ENCODE measurements at places on chromosomes 13 and 19.

DNA sequence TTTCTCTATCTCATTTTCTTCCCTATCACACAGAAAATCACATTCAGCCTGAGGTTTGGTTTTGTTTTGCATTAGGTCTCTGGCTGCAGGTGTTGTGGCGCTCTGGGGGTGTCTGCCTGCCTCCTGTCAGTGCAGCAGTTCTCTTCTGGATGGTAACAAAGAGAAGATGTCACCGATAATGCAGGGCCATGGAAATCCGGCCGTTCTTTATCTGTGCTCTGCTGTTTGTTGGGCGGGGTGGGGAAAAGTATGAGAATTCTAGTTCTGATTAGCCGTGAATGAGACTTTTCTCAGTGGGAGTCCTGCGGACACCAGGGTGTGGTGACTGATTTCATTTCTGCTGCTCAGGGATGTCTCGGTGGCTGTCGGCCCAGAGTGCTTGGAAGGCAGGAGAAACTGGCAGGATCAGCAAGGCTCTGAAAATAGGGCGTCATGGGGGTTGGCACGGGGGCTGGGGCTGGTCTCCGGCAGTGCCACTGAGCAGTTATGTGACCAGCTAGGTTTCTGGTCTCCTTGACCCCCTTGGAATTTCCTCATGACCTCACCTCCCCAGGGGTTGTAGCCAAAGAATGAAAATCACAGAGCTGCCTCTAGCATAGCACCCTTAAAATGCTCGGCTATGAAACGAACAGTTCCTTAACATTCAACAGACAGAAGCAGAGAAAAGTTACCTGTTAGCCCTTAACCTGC is 5.0 kb downstream of the RNF113B start:
- DNase-seq: no peak

- no peak for DNase-seq
Observed at GRCh38 chr13:112071723-112072533, 5.0 kb downstream of the SOX1 start.

- no peak for DNase-seq
Observed at GRCh38 chr13:112605531-112605990, 17.6 kb upstream of the TUBGCP3 start.

DNA sequence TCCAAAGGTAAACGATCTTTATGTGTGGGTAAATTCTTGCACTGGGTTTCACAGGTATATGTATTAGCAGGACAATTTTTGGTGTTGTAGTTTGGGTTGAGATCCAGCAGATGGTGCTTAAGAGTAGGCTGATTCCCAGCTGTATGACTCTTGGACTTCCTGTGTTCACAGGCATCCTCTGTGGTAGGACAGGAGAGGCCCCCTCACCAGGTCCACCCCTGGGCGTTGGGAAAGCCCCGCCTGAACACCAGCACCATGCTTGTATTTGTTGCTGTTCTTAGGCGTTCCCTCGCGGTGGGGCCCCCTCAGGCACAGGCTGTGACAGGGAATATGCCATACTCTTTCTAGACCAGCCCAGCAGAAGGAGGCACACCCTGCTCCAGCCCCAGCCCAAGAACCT is 49.5 kb upstream of the PCDH17 start:
- DNase-seq: no peak

- DNase-seq: no peak
Observed at GRCh38 chr13:59545007-59545406, 618.7 kb downstream of the DIAPH3 start.

- no peak for DNase-seq
Observed at GRCh38 chr13:100563779-100564178, 24.8 kb downstream of the GGACT start.

GRCh38 chr13:88217883-88218282 is 546.7 kb downstream of the SLITRK5 start:
- no peak for DNase-seq

DNA sequence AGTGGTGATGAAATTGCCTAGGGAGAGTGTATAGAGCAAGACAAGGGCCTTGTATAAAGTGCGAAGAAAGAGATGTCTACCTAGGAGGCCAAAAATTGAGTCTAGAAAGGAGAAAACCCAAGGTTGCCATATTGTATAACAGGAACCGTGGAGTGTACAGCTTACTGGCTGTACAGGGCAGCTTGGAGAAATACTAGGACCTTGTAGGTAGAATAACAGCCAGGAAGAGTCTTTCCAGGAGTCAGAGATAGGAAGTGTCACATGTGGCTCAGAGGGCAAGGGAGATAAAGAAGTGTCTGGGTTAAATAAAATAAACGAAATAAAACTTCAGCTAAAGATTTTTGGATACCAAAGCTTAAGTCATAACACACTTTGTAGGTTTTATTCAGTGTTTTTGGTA is 12.4 kb downstream of the CDK8 start:
- DNase-seq: no peak

GRCh38 chr19:39128516-39129079 is 3.0 kb downstream of the PAK4 start:
- no peak for DNase-seq

DNA sequence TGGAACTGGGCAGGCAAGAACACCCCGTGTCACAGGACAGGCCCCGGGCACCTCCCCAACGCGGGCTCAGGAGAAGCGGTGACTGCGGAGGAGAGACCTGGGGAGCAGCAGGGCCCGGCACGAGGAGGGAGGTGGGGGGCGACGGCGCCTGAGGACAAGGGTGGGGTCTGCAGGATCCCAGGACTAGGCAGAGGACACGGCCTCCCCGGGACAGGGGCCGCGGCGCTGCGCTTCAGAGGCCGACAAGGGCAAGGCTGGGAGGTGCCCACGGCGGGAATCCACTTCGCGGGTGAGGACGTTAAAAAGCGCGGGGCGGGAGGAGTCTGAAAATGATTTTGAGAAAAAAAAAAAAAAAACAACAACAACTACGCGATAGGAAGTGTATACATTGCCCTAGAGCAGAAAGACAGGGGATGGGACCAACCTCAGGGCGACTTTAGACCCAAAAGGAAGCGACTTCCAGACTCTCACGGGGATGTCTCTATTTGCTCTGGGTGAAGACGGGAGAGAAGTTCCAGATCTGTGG is 44.9 kb downstream of the ZNF611 start:
- peak; percentile 5 for DNase-seq

GRCh38 chr13:29577136-29578051 is 18.1 kb downstream of the SLC7A1 start:
- peak; percentile 56 for DNase-seq

DNA sequence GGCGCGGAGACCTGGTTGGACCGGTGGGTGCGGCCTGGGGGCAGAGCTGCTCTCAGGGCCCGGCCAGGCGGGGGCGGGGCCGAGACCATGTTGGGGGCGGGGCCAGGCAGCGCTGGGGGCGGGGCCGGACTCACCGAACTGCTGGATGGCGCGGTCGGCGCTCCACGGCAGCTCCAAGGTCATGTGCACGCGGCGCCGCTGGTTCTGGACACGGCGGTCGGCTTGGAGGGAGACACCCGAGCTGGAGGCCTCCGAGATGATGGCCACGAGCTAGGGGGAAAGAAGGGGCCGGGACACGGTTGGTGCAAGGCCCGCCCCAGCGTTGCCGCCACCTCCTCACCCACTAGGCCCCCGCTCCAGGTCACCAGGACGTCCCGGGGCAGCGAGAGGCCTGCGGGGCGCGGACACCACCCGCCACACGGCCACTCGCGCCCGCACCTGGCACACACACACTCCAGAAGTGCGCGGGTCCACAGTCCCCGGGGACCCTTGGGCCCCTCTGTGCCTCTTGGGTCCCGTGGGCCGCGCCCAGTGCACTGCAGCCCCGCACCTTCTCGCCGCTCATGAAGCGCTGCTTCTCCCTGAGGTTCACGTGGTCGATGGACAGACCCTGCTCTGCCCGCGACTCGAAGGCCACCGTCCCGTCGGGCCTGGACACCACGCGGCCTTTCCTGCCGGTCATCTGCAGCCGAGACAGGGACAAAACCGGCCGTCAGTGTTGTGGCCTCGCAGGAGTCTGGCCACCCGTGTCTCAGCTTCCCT is 8.7 kb downstream of the GPX4 start:
- no peak for DNase-seq

- no peak for DNase-seq
Observed at GRCh38 chr19:2469102-2469914, 6.6 kb upstream of the GADD45B start.

DNA sequence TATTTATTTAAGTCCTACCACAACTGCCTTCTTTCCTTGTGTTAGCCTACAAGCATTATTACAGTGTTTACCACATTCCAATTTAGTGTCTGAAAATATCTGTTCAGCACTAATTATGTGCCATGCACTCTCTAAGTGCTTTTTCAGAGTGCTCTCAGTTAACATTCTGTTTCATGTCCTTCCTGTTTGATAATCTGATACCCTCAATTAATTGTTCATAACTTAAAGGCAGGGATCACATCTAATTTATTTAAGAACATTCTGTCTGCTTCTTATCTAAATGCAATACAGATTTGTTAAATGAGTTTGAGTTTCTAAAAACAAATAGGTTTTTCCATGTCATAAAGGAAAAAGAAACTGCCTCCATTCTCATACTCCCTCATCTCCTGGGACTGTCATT is 649.6 kb upstream of the ATXN8OS start:
- DNase-seq: no peak

DNA sequence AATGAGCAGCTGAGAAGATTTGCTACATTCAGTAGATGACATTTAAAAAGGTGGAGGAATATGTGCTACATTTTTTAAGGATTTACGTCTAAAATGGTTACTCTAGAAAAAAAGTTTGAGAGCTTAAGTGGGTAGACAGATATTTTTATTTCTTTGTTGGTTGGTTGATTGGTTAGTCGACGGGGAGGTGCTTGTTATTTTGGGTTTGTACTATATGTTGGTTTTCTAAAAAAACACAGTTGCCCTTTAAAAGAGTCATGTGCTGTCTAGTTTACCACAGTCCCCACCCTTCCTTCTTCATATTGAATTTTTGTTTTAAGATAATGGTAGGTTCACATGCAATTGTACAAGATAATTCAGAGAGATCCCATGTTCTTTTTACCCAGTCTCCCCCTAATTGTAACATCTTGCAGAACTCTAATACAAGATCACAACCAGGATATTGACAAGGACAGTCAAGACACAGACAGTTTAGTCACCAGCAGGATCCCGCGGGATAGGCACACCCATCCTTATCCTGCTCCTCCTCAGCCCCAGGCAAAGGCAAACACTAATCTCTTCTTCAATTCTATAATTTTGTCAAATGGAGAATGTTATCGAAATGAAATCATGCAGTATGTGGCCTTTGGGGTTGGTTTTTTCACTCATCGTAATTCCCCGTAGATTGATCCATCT is 171.4 kb downstream of the FOXO1 start:
- no peak for DNase-seq
